T-helper 17 cell (primary cell): ENCODE measurements at places on chromosomes 4 and X. TPM values are rescaled to one million over a fixed set of nuclear protein-coding genes. Genes with fewer than 3 reads are reported as not detected.

- no peak overlapping the region for H3K4me3 ChIP-seq
- peaks cover 11% of the 10 kb centered on the region for H3K36me3 ChIP-seq
- DNase-seq, result no peak
- peaks cover 6% of the 10 kb centered on the region for H3K4me1 ChIP-seq
- no peaks in the 10 kb centered on the region for H3K27me3 ChIP-seq
These were observed 25.5 kb downstream of the DCUN1D4 start for GRCh38 chr4:51868449-51868847.

DNA sequence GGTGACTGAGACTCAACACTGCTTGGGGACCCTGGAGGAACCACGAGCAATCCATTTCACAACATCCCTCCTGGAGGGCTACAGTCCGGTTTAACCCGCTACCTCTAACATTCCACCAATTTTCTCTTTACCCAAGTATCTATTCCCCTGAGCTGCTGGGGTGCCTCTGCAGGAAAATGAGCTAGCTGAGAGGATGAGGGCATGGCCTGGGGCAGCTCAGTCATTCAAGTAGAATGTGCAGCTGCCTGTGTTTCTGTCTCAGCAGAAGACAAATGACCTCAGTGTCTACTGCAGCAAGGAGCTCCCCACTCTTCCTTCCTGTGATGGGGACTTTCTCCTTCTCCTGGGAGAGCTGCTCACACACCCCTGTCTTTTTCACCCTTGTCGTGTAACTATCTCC, 120.8 kb downstream of the ZNF518B start:
- H3K4me1 ChIP-seq, result no peaks in the 10 kb centered on the region
- no peak for DNase-seq
- H3K36me3 ChIP-seq, result no peaks in the 10 kb centered on the region
- H3K4me3 ChIP-seq, result no peak overlapping the region

- peaks cover 9% of the 10 kb centered on the region for H3K4me1 ChIP-seq
- H3K27me3 ChIP-seq, result peaks cover 20% of the 10 kb centered on the region
- peak within 1 kb of the TSS; percentile 3 for H3K27ac ChIP-seq
- H3K4me3 ChIP-seq, result peak within 1 kb of the TSS; percentile 61
- H3K36me3 ChIP-seq, result peaks cover 6% of the 10 kb centered on the region
These were observed at the start of gene SOWAHB for GRCh38 chr4:76897536-76898384. Gene SOWAHB, minus strand, starts transcription at chr4:76898144. Its CDS starts 295 bp downstream, at chr4:76897849.

DNA sequence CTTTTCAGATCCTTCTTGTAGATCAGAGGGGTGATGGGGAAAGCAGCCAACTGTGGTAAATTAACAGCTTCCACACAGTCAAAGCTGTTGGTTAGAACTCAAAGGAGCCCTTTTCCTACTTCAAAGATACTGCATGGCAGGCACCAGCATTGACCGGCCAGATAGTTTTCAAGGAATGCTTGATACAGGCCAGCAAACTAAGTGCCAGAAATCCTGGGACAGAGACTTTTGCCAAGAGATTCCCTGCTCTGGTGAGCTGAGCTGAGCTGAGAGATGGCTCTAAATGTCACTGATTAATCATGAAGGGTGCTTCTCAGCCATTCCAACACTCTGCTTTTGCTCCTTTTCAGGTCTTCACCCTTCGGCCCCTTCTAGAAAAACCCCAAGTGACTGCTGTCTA, 131.6 kb upstream of the MED14 start:
- H3K36me3 ChIP-seq, result no peaks in the 10 kb centered on the region
- H3K27ac ChIP-seq, result no peak overlapping the region
- DNase-seq, result no peak
- H3K27me3 ChIP-seq, result no peaks in the 10 kb centered on the region
- no peak overlapping the region for H3K4me3 ChIP-seq
- no peaks in the 10 kb centered on the region for H3K4me1 ChIP-seq

DNA sequence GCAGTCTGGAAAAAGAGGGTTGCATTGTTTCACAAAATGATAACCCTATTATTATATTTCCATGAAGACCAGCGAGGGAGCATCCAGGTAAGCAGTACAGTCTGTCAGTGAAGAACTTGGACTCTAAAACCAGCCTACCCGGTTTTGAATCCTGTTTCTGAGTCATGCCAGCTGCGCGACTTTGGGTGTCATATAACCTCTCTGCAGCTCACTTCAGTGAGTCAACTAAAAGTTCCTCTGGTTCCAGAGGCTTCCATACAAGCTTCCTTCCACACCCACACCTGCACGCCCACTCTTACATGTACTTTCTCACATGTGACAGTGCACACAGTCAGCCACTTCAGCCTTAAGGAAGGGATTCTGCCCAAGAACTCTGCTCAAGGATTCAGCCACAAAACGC, 49.8 kb upstream of the PRPS2 start:
- DNase-seq, result no peak
- H3K4me1 ChIP-seq, result no peaks in the 10 kb centered on the region
- no peak overlapping the region for H3K4me3 ChIP-seq
- no peak overlapping the region for H3K27ac ChIP-seq

DNA sequence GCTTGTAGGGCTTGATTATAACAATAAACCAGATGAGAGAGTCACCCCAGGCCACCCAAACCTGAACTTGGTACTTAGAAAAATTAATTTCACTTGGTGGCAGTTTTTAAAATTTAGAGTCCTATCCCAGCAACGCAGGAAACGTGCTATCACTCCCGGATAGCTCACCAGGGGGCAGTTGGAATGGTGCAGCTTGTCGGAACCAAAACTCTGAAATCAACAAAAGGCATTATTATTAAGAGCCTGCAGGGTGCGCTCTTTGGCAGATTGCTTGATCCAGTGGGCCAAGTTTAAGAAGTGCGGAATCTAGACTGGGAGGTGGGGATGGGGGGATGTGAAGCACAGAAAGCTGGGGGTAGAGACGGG, 2.4 kb downstream of the FRAS1 start:
- peak overlapping the region; percentile 93 for H3K4me3 ChIP-seq
- no peaks in the 10 kb centered on the region for H3K36me3 ChIP-seq
- peaks cover 81% of the 10 kb centered on the region for H3K27me3 ChIP-seq
- DNase-seq, result no peak
- peaks cover 24% of the 10 kb centered on the region for H3K4me1 ChIP-seq

DNA sequence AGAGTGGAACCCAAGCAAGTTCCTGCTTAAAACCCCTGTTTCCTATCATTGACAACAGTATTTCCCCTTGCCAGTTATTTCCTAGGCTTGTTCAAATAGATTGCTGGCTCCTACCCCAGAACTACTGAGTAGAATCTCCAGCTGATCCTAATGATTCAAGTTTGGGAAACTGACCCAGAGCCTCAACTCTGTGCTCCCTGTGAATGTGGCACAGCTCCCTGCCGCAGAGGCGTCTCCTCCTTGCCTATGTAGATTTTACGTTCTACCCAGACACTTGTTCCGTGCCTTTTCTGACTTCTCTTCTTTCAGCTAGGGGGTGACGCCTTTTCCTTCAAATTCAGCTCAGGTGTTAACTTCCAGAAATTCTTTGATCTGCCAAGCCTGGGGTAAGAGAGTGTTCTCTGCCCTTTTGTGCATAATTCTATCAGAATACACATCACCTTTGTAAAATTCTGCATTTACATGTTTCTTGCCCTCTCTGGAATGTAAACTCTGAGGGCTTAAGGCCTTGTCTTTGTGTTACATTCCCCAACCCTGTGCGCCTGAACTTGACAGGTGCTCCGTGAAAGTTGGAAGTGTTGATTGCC, 4.4 kb downstream of the LSM6 start:
- H3K36me3 ChIP-seq, result no peaks in the 10 kb centered on the region
- H3K27me3 ChIP-seq, result no peaks in the 10 kb centered on the region
- no peak for DNase-seq
- peaks cover 38% of the 10 kb centered on the region for H3K4me1 ChIP-seq

- H3K27me3 ChIP-seq, result no peaks in the 10 kb centered on the region
- DNase-seq, result peak; percentile 7
- H3K36me3 ChIP-seq, result peaks cover 2% of the 10 kb centered on the region
- no peak overlapping the region for H3K27ac ChIP-seq
- H3K4me1 ChIP-seq, result peaks cover 6% of the 10 kb centered on the region
- H3K4me3 ChIP-seq, result no peak overlapping the region
These were observed 4.0 kb downstream of the C4orf46 start for GRCh38 chr4:158667651-158668198.

DNA sequence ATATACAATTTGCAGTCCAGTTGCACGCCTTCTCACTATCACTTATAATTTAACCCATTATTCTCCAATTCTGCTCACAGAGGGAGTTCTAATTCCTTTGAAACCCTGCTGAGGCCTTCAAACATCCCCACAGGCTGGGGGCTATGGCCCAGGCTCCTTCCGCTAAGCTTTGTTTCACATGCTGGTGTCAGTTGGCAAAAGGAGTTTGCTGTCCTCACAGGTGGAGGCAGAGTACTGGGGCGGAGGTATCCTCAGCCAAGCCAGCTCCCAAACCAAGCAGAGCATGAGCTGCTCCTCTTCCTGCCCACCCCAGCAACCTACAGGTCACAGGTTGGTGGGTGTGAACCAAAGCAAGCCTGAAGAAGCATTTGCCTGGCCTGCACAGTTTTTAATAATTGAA, 21.5 kb downstream of the BTC start:
- H3K4me3 ChIP-seq, result no peak overlapping the region
- no peaks in the 10 kb centered on the region for H3K4me1 ChIP-seq
- H3K27me3 ChIP-seq, result peaks cover 6% of the 10 kb centered on the region
- no peaks in the 10 kb centered on the region for H3K36me3 ChIP-seq
- H3K27ac ChIP-seq, result no peak overlapping the region

Gene USP51
- 1.5 TPM for total RNA-seq

Gene F8A1
- 19.0 TPM for total RNA-seq

Gene CDK16
- 145 TPM for total RNA-seq

Gene AKAP14
- not detected for total RNA-seq

Gene ARX
- not detected for total RNA-seq
